ELR (cell line): ENCODE measurements at places on chromosomes 2 and 18.

DNA sequence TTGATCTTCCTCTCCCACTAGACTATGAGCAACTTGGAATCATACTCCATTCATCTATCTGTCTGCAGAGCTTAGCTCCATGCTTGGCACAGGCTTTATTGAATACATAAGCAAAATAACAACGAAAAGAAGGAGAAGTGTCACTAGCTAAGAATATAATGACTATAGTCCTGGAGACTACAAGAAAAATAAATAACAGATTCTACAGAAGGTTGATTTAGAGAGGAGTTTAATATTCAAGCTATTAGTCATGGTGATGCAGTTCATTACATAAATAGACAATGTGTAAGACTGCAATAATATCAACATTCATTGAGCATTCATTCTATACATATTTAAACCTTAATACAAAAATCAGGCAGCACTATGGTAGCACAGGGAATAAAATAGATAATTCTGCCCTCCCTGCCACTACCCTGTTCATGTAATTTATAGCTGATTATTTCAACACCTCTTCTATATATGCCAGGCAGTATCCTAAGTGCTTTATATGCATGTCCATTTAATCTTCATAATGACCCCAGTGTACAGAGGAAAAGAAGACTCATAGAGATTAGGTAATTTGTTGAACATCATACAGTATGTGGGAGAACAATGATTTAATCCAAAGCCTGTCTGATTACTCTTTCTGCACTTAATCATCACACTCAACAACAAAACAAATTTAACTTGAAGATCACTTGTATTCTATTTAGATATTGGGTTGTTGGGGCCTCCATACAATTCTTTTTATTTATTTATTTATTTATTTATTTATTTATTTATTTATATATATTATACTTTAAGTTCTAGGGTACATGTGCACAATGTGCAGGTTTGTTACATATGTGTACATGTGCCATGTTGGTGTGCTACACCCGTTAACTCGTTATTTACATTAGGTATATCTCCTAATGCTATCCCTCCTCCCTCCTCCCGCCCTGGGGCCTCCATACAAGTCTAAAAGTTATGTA, 165.3 kb downstream of the RNF152 start:
- peak; percentile 63 for DNase-seq

DNA sequence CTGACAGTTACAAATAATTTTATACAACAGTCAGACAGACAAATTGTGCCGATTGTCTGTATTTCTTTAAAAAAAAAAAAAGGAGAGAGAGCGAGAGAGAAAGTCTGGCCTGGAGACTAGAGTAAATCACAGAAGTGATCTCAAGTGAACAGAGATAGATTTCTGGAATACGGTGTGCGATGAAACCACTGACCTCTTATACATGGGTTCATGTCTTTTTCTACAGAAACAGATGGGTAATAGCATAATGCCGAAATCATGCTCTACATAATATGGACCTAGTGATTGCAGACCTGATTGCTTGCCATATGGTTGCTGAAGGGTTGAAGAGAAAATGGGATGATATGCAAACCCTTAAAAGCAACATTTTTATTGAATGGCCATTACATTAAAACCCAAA, 403.3 kb upstream of the FANCL start:
- no peak for DNase-seq

- no peak for DNase-seq
These were observed 186.2 kb upstream of the CDH2 start for GRCh38 chr18:28363124-28363523.

- peak; percentile 83 for DNase-seq
These were observed at the start of gene UBXN2A for GRCh38 chr2:23939987-23940717. TSS of gene UBXN2A (plus strand) at chr2:23940463. CDS start at chr2:23958315, 17,852 bp downstream.

DNA sequence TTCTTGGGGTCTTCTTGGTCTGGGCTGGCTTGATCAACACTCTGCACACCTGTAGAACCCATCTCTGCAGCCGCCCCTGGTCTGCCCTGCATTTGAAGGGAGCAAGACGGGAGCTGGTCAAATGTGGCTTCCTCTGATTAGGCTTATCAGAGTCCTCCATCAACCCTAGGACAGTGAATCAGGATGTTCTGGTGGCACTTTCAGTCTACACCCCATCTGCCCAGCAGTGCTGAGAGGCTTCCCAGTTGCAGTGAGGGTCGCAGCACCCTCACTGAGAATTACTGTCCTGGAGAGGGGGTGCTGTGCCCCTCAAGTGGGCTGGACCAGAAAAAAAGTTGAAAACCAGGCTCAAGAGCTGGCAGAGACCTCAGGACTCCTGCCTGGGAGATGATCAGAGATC, 152.9 kb downstream of the DYSF start:
- DNase-seq = no peak

GRCh38 chr2:237472187-237472712, 14.8 kb upstream of the MLPH start:
- no peak for DNase-seq

DNA sequence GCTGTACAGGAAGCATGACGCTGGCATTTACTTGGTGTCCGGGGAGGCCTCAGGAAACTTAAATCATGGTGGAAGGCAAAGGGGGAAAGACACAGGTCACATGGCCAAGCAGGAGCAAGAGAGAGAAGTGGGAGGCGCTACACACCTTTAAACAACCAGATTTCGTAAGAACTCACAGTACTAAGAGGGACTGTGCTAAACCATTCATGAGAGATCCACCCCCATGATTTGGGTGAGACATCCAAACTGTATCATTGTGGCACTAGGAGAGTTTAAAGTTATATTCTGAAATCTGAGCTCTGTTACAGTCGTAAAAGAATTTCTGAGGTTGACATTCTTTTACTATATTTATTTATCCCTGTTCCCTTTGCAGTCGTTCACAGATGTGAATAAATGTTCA, 116.6 kb downstream of the ICA1L start:
- no peak for DNase-seq

DNA sequence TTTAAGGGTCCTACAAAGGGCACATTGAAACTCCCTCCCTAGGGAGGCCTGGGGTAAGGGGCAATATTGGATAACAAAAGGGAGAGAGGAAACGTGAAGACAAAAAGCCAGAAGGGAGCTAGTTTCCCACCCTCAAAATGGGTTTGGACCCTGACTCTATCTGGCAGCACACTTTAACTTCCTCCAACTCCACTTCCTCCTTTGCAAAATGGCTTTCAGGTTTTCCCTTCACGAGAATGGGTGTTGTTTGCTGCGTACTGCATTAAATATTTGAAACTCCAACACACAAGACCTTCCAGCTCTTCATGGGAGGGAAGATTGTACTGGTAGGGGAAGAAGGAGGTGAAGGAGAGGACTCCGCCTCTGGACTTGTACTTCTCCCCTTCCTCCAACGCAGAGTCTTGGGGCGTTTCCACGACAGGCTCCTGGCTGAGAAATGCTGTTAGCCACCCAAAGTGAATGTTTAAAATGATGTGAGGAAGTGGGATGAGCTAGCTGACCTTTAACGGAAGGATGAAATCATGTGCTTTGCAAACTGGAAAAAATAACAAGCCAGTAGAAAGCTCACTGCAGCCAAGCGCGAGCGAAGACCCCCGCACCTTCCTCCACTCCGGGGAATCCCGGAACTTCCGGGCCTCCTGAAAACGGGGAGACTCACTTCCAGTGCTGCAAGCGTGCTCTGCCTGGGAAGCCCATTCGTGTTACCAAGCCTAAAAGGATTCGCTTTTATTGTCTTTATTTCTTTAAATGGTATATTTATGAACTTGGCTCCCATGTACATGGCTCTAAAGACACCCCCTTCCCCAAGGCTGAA, 85.6 kb downstream of the VIT start:
- DNase-seq = no peak

DNA sequence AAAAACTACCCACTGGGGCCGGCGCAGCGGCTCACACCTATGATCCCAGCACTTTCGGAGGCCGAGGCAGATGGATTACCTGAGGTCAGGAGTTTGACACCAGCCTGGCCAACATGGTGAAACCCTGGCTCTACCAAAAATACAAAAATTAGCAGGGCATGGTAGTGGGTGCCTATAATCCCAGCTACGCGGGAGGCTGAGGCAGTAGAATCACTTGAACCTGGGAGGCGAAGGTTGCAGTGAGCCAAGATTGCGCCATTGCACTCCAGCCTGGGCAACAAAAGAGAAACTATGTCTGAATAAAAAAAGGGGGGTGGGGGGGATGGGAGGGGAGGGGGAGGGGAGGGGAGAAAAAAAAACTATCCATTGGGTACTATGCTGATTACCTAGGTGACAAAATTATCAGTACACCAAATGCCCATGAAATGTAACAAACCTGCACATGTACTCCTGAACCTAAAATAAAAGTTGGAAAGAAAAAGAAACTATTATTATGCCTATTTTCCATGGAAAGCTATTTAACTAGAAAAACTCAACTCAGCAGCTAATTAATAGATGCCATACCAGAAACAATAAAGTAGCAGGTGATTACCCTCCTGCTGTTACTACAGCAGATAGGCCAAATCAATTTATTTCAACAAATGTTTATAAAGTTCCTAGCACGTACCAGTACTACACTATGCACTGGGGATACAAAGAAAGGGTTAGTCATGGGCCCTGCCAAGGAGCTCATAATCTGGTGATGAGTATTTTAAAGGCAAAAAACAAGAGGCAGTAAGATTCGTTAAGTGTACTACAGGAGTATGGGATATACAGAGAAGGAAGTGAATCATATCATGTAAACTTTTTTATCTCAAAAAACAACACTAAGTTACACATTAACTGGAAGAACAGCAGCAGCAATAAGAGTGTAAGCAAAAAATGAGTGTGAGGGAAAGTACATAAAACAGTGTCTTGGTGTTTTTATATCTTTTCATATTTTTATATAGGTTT, 112.8 kb upstream of the SLC39A10 start:
- DNase-seq = peak; percentile 89

DNA sequence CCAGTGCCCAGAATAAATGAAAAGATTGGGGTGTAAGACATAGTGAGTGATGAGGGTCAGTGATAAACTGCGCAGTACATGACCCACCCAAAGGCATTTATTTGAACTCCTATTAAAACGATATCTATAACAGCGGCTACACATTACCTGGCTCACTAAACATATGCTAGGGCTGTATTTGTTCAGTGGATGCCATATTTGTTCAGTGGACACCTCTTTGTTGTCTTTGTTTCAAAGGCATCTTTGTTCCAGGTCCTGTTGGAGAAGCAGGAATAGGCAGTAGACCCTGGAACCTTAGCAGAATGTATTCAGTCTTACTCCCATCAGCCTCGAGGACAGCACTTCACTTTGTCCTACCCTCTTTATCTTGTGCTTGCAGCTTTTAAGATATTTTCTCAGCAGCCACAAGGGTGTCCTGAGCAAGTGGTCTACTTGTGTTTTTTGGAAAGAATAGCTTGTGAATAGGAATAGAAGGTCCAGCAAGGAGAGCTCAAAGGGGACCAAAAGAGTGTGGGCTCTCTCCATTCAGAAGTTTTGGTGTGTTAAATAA, 650.8 kb upstream of the FANCL start:
- no peak for DNase-seq

GRCh38 chr2:207975921-207976320, 49.4 kb downstream of the PLEKHM3 start:
- DNase-seq = peak; percentile 9

- DNase-seq = no peak
These were observed 324.9 kb downstream of the LPIN1 start for GRCh38 chr2:12071318-12071717.

- no peak for DNase-seq
These were observed 52.6 kb downstream of the SLC40A1 start for GRCh38 chr2:189527812-189528592.

GRCh38 chr18:37361335-37362157, 204.1 kb downstream of the CELF4 start:
- DNase-seq = no peak

DNA sequence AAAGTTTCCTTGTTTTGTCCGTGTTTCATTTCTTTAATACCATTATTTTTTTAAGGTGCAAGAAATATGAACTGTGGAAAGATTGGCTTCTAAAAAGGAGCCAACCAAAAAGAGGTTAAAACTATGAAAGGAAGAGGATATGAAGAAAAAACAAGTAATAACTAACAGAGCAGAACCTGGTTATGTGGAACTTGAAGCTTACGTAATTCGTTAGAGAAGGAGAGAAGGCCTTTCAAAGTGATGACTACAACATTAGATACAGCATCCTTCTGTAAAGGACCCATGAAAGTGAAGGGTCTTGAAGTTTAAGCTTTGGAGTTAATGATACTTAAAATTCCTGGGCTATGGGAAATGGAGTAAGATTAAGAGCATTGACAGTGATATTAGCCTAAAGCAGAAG, 84.5 kb downstream of the ANKRD12 start:
- no peak for DNase-seq

DNA sequence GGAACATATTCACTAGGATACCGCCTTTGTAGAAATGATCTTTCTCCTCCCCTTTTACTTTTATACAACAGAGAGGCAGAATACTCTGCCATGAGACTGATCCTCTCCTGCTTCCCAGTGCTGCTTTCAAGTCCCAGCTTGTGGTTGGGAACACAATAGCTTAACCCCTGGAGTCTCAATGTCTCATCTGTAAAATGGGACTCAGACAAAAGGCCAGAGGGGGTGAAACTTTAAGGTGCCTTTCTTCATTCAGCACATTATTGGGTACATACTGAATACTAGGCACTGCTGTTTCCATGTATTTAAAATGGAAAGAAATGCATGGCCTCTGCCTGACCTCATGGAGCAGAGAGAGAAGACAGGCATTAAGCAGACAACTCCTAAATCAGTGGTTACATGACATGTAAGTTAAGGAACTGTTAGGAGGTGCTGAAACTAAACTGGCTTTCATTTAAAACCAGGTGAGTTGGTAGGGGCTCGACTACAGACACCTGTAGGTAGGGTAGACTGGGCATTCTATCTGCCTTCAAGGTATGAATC, 53.8 kb downstream of the MAP4K4 start:
- DNase-seq = no peak

DNA sequence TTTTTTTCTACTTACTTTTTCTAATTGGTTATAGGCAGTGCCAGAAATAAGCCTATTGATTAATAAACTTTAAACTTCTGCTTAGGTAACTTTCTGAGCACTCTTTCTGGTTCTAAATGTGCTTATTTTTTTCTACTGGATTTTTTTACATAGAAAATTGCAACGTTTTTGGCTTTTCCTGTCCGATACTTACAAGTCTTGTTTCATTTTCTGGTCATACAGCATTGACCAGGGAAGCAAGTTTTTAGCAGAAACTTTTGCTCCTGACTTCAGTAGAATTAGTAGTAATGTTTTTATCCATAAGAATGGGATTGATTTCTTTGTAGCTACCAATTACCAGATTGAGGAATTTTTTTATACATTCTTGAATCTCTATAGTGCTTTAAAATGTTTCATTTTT, 36.9 kb downstream of the NCKAP5 start:
- no peak for DNase-seq

GRCh38 chr2:238101891-238102841, 2.0 kb downstream of the ESPNL start:
- no peak for DNase-seq

- DNase-seq = peak; percentile 22
These were observed 8.4 kb upstream of the ARID5A start for GRCh38 chr2:96528006-96528699.

GRCh38 chr18:32093102-32093511, 1.4 kb downstream of the RNF138 start:
- peak; percentile 62 for DNase-seq
